ENCODE measurements at places on chromosomes 3 and 15.
A peak's percentile ranks its signal among the peaks of the same experiment; 100 is the strongest.

- no peak for DNase-seq
Observed at GRCh38 chr3:135499426-135499825, 466.1 kb upstream of the PPP2R3A start.

GRCh38 chr3:187640569-187641059 is 29.6 kb downstream of the SST start:
- DNase-seq, result no peak

DNA sequence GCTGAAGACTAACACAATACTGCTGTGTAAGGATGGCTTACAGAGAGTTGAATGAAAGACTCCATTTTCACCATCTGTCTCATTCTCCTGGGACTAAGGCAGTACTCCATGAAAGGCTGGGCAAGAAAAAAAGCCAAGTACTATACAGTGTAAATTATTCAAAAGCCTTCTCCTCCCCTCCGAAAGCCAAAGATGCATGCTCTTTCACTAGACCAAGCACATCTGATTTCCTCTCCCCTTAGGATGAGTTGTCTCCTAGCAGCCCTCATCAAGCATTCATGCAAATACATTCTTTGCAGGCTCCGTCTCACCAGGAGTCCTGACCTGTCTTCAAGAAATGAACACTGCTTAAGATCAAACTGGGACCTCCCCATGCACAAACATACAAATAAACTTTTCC is 133.5 kb upstream of the THBS1 start:
- DNase-seq, result no peak

DNA sequence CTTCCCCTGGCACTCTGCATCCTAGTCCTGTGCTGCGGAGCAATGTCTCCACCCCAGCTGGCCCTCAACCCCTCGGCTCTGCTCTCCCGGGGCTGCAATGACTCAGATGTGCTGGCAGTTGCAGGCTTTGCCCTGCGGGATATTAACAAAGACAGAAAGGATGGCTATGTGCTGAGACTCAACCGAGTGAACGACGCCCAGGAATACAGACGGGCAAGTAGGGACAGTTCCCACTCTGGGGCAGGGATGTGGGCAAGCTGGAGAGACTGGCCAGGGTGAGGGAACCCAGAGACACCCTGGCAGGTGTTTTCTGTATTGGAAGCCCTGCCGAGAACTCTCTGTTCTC is 247 bp downstream of the FETUB start:
- no peak for DNase-seq

GRCh38 chr3:78035131-78035641 is 995.3 kb downstream of the ROBO2 start:
- DNase-seq, result no peak

- DNase-seq, result peak; percentile 13
Observed at GRCh38 chr15:55799291-55800212, 56.6 kb upstream of the PRTG start.

- no peak for DNase-seq
Observed at GRCh38 chr3:23691357-23691895, 114.3 kb upstream of the UBE2E1 start.

Data from stimulated activated CD8-positive, alpha-beta memory T cell treated with anti-CD3 and anti-CD28 coated beads, Interleukin-2, amount 100 ng/mL, for 48 hours (primary cell).